ENCODE measurements at places on chromosomes 11 and 22. TPM values are rescaled to one million over a fixed set of nuclear protein-coding genes. Genes with fewer than 3 reads are reported as not detected.
A peak's percentile ranks its signal among the peaks of the same experiment; 100 is the strongest.

The SLC22A25 gene
- not detected for total RNA-seq

- DNase-seq: no peak
Observed at GRCh38 chr11:31869986-31870385, 58.9 kb upstream of the PAX6 start.

The FGF19 gene
- not detected for total RNA-seq

- no peak for DNase-seq
Observed at GRCh38 chr11:20327377-20327935, 36.1 kb upstream of the HTATIP2 start.

DNA sequence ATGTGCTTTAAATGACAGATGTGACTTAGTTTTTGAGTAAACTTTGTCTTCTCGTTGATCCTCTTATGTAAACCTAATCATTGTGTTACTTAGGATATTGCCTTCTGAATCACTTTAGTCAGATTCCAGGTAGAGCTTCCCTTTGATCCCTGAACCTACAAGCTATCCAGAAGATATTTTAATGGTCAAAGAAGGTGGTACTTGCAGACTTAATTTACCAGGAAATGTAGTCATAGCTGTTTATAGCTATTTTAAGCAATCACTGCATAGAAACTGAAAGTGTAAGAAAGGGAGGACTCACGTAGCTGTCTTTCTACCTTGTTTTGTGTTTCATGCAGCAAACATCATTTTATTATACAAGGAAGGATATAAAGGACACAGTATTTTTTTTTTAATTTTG lies 189.5 kb downstream of the DDX10 start:
- peak; percentile 35 for DNase-seq

DNA sequence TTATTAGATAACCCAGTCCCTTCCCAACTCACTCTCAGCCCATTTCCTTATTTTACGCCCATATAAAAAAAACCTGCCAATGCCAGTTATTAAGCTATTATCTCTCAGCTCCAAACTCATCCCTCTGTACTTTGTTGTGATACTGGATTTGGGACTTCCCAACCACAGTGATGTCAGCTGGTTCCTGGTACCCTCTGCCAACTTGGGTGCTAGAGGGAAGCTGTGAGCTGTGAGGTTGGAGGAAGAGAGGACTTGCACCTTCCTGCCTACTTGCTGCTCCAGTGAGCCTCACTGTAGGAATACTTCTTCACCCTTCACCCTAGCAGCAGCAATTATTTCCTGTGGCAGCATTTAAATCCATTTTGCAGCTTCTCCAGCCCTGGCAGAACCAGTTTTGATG lies 19.2 kb upstream of the CSF2RB start:
- DNase-seq: no peak

DNA sequence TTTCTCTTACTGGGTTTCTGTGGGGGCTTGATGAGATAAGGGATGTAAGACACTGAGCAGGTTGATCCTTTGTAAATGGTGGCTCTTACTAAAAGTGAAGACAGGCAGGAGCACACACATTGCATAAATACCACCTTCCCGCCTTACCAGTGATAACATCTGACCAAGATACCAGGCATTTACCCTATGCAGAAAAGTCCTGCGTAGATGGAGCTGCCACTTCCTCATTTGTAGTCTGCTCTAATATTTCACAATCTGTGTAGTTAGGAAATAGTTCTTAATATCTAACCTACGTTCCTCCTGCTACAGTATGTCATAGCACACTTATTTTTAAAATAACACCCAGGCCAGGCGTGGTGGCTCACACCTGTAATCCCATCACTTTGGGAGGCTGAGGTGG lies 23.9 kb upstream of the SWAP70 start:
- DNase-seq: no peak

GRCh38 chr11:30364139-30364836 lies 41.4 kb downstream of the ARL14EP start:
- no peak for DNase-seq

- DNase-seq: no peak
Observed at GRCh38 chr11:78351193-78351592, 66.4 kb downstream of the GAB2 start.

The SCGB1C1 gene
- total RNA-seq: not detected

The DPP3 gene
- 31.7 TPM for total RNA-seq

DNA sequence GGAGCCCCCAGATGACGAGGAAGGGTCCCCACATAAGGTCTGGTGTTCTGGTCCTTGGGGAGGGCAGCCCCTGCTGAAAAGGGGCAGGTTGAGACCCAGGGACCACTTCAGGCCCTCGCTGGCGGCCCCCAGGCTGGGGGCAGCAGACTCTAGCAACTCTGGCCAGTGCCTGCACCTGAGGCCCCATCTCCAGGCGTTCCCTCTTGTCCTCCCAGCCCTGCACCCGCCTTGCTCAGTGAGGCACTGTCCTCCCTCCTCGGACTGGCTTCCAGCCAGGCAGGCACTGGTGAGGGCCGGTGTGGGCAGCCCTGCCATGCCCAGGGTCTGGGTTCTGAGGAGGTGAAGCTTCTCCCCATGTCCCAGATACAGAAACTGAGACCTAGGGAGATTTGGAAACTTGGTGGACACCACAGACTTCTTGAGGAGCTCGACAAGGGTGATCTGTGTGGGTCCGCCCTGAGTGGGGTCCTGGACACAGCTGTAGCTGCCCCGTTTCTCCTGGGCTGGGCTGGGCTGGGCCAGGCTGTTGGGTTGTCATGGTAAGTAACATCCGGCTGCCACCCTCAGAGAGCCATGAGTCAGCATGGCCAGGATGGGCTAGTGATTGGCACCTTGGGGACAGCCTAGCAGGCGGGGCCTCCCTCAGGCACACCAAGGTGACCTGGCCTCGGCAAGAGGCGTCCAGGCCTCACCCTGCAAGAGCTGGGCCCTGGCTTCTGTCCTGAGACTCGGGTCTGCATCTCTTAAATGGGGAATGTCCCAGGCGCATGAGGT lies 11.1 kb upstream of the PHLDA2 start:
- peak; percentile 11 for DNase-seq

The FGF4 gene
- total RNA-seq: 0.08 TPM

The NEAT1 gene
- 527 TPM for total RNA-seq

DNA sequence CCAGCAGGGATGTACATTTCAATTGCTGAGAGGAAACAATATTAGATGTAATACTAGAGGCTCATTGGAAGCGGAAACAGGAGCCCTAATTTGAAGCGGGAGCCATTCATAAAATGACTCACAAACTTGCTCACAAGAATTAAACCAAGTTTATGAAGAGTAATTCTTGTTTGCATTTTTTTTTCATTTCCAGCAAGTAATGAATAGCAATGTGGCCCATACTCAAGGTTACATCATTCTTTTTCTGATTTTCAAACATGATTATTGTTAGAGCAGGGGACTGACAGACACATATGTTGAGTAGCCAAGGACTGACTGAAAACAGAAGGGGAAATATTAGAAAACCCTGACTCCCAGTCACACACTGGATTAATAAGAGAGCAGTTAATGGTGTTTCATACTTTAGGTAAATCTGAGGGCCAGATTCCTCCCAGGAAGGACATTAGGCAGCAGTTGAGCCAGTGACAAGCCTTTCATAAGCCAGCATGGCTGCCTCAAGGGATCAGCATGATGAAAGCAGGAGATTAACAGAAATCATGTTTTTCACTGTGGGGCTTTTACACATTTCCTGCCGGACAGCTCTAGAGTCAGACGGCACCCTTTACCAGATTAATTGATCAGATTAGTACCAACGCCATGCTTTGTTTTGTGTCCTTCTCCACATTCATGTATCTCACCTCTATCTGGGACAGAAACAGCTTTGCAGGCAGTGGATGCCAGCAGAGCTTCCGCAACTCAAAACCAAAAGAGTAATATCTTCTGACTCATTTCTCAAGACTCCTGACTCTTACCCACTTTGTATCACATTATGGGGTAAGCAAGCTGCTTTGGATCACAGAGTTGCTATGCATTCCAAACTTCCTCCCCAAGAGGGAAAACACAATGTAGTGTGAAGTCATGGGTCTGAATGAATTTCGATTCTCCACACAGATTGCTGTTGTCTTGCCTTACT lies 831.6 kb downstream of the KCNA4 start:
- DNase-seq: peak; percentile 97

- DNase-seq: no peak
Observed at GRCh38 chr11:79447038-79447786, 6.4 kb upstream of the TENM4 start.

- no peak for DNase-seq
Observed at GRCh38 chr11:92845805-92846204, 123.6 kb upstream of the MTNR1B start.

DNA sequence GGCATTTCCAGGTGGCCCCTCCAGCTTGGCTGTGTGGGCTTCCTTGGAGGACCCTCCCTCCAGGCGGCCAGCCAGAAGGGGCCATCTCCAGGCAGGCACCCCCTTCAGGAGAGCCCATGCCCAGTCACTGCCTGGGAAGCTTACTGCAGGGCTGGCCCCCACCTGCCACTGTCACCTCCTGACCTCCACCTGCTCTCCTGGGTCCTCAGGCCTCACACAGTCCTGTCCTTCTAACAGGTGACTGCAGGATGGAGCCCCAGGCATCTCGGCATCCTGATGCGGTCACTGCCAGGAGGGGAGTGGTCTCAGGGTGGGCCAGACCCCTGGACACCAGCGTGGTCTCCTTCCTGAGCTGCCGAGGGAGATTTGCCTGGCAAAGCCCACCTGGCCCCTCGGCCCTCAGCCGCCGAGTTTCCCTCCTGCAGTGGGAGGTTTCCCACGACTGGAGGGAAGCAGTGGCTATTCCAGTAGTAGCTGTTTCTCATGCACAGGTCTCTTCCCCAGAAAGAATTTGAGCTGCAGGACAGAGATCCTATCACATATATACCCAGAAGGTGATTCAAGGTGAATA lies 13.0 kb downstream of the TBX1 start:
- no peak for DNase-seq

GRCh38 chr11:123532131-123532530 lies 102.1 kb downstream of the GRAMD1B start:
- no peak for DNase-seq

The CTSW gene
- total RNA-seq: not detected

- no peak for DNase-seq
Observed at GRCh38 chr11:88017666-88018065, 157.6 kb downstream of the RAB38 start.

DNA sequence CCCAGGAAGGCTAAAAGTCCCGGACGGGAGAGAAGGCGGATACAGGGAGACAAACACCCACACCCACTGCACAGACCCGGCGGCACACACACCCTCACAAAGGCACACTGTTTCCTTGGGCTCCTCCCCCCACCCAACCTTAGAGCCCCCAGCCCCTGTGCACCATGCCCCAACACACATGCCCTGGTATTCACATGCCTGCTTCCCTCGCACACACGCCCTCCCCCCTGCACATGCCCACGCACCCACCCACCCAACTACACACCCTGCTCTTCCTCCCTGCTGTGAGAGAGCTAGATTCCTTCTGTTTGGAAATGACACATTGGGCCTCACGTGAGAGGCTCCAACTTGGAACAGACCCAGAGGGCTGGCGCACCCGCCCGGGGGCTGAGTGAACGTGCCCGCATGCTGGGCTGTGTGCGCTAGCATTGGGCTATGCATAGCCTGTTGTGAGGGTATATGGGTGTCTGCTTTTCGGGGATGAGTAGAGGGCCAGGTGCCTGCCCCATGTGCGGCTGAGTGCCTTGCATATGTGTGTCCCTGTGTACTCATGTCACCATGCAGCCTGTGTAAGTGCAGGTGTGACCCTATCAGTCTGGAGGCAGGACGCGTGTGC lies 518 bp upstream of the CHRM1 start:
- DNase-seq: no peak

GRCh38 chr11:59214141-59214893 lies 1.6 kb upstream of the MPEG1 start:
- no peak for DNase-seq

The SLC37A2 gene
- 0.63 TPM for total RNA-seq

DNA sequence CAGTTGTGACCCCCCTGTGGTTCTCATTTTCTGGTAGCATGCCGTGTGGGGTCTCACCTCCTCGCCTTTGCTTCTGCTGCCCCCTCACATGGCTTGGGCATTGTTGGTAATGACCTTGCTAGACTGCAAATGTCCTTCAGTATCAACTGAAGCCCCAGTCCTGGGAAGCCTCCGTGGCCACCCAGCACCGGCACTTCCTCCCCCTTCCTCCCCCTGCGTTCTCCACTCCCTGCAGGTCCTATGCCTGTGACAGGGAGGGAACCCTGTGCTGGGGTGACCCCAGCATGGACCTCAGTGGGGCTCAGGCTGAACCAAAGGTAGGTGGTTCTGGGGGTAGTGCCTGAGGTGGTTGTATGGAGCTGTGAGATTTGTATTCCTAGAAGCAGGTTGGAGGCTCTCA lies 5.9 kb downstream of the ST3GAL4 start:
- no peak for DNase-seq

DNA sequence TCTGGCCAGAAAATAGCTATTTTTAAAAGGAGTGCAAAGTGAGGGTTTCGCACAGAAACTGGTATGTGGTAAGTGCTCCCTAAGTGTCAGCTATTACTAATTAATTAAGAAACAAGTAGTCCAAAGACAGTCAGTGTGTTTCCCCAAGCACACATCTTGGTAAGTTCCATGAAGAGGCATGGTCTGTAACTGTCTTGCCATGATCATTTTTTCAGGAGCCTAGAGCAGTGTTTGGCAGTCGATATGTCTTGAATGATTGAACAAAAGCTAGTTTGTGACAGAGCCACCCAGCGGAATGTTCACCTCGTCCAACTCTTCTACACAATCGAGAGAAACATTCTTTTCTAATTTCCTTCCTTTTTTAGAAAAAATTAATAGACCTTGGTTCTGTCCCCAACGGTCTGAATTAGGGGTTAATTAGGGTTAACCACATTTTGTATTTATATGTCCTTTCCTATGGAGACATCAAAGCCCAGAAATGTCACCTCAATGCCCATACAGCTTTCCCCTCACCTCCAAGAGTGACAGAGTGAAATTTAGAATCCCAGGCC lies 57.6 kb upstream of the FTH1 start:
- DNase-seq: no peak

DNA sequence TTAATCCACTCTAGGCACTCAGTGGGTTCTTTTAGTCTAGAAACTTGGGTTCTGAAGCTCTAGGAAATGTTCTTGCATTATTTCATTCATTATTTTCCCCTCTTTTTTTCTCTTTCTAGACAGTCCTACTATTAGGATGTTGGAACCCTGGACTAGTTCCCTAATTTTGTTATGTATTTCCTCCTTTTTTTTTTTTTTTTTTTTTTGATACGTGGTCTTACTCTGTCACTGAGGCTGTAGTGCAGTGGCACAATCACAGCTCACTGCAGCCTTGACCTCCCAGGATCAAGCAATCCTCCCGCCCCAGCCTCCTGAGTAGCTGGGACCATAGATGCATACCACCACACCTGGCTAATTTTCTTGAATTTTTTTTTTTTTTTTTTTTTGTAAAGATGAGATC lies 9.4 kb downstream of the UPB1 start:
- no peak for DNase-seq
